Stimulated activated CD8-positive, alpha-beta memory T cell treated with anti-CD3 and anti-CD28 coated beads, Interleukin-4, amount 100 ng/mL, for 4 hours (primary cell): ENCODE measurements at places on chromosomes 7 and 10.

GRCh38 chr10:62095181-62096122, 173.2 kb downstream of the RTKN2 start:
- DNase-seq, result no peak

DNA sequence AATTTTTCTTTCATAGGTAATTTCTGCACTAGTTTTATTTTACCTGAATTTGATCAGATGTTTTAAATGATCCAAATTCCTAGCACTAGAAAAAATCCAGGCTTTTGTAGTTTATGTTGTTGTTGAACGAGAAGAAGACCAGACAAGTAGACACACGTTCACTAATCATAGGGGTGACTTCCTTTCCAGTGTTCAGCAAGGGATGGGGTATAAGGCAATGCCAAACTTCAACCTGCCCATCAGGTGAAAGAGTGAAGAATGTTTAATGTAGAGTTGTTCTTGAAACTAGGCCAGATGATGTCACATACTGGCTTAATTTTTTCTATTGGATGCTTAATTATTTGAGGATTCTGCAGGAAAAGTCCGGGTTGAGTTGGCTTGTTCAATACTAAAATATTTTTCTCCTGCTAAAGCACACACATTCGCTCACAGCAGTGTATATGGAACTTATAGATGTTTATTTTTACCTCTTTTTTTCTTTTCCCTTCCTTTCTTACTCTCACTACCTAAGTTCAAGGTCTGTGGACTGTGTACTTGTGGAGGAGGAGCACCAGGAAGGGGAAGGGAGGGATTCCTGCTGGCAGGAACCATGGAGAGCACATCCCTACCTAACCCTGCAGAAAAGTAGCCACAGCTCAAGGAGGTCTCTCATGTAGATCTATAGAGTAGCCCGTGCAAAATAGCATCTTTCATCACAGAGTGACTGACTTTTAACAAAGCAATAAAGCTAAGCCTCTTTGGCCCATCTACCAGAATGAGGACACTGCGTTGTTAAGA, 23.1 kb upstream of the AKR1E2 start:
- no peak for DNase-seq

- no peak for DNase-seq
Measured at GRCh38 chr7:27747589-27748368, 7.8 kb downstream of the TAX1BP1 start.

GRCh38 chr7:100720279-100720670, at the start of gene EPO:
Gene EPO (plus strand): TSS chr7:100720468. CDS start chr7:100720981, 513 bp downstream.
- DNase-seq, result no peak

- no peak for DNase-seq
Measured at GRCh38 chr10:114301177-114301576, 62.1 kb downstream of the VWA2 start.

DNA sequence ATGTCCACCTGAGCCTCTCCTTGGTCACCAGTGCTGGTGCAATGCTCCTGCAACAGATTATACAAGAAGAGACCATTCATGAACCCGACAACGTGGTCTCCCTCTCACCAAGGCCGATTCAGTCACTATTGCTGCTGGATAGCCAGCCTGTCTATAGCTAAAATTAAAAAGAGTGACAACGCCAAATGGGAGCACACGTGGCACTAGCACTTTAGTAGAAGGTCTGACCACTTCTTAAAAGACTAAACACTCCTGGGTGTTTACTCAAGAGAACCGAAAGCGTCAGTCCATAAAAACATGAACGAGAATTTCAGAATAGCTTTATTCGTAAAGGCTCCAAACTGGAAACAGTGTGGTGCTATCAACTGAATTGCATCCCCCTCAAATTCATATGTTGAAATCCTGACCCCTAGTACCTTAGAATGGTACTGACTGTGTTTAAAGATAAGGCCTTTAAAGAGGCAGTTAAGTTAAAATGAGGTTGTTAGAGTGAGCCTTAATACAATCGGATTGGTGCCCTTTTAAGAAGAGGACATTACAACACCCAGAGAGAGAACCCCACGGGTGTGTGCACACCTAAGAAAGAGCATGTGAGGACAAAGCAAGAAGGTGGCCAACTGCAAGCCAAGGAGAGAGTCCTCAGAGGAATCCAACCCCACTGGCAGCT, 4.4 kb upstream of the GALNTL5 start:
- no peak for DNase-seq

- DNase-seq, result no peak
Measured at GRCh38 chr7:154598864-154599263, 404.1 kb downstream of the PAXIP1 start.

- DNase-seq, result no peak
Measured at GRCh38 chr10:117409549-117410305, 34.5 kb upstream of the PDZD8 start.

GRCh38 chr7:121271916-121272315, 56.9 kb upstream of the WNT16 start:
- no peak for DNase-seq

DNA sequence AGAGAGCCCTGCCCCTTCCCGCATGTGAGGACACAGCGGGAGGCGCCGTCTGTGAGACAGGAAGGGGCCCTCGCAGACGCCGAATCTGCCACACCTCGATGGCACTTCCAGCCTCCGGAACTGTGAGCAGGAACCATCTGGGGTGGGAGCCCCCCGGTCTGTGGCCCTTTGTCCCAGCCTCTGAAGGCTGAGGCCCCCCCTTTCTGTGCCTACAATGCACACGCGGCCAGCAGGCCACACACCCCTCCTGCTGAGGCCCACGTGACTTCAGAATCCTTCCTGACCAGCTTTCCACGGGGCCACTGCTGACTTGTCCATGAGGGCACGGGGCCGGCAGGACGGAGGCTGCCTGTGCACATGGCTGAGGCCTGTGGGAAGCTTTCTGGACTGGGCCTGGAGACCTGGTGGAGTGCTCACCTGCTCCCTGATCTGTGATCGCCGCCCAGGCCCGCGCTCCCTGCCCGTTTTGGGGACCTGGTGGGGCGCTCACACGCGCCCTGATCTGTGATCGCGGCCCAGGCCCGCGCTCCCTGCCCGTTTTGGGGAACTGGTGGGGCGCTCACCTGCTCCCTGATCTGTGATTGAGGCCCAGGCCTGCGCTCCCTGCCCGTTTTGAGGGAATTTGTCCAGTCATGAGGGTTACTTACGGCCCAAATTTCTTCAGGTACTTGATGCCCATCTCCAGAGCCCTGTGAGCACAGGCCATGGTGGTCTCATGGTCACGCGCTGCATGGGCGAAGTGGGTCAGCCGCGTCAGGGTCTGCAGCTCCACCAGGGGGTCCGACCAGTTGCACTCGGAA, 34.3 kb downstream of the CFAP46 start:
- no peak for DNase-seq

GRCh38 chr7:70574314-70574834, 557.6 kb upstream of the GALNT17 start:
- DNase-seq, result no peak

DNA sequence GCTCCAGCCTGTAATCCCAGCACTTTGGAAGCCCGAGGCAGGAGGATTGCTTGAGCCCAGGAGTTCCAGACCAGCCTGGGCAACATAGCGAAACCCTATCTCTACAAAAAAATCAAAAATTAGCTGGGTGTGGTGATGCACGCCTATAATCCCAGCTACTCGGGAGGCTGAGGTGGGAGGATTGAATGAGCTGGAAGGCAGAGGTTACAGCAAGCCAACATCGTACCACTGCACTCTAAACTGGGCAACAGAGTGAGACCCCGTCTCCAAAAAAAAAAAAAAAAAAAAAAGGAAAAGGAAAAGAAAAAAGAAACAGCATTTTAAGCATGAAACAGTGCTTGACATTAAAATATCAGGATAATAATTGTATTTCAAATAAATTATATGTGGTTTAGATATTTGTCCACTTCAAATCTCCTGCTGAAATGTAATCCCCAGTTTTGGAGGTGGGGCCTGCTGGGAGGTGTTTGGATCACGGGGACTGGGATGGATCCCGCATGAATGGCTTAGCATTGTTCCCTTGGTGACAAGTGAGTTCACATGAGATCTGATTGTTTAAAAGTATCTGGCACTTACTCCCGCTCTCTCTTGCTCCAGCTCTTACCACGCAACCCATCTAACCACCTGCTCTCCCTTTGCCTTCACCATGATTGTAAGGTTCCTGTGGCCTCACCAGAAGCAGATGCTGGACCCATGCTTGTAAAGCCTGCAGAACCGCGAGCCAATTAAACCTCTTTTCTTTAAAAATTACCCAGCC, 103.4 kb downstream of the SRPK2 start:
- no peak for DNase-seq

GRCh38 chr7:108033776-108034497, 31.0 kb upstream of the LAMB1 start:
- no peak for DNase-seq

GRCh38 chr7:1100386-1100785, 12.5 kb downstream of the GPER1 start:
- DNase-seq, result no peak

GRCh38 chr10:130749911-130750310, 561.6 kb downstream of the TCERG1L start:
- no peak for DNase-seq

DNA sequence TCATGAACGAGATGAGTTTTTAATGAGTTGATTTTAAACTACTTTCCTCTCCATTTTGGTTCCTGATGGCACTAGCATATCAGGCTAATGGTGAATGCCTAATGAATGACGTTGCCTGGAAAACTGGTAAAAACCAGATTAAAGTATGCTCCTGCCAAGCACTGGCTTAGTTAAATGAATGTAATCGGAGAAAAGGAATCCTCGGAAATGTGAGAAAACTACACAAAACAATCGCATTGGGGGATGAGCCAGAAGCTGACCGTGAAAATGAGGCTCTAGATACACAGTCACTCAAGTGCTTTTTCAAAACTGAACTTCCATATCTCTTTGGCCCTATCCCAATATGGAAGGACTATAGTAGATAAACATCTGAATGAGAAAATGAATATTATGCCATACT, 153.8 kb upstream of the COL1A2 start:
- DNase-seq, result no peak

- no peak for DNase-seq
Measured at GRCh38 chr10:61757525-61758397, 95.0 kb downstream of the CABCOCO1 start.

DNA sequence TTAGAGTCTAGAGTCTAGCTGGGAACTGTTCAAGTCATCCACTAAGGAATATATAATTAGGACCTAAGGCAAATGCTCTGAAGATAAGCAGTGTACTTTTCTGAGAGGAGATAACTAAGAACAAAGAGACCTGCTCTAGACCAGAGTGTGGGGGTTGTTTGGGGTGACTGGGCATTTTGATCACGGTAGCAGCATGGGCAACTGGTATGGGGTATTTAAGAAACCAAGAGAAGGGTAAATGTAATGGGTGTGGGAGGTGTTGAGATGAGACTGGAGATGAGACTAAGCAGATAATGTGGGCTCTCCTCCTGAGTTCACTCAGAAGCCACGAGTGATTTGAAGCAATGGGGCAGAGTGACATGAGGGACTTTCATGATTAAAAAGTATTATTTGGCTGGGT, 1082.9 kb downstream of the GATA3 start:
- DNase-seq, result no peak

GRCh38 chr10:33547976-33548375, 213.5 kb upstream of the NRP1 start:
- no peak for DNase-seq

DNA sequence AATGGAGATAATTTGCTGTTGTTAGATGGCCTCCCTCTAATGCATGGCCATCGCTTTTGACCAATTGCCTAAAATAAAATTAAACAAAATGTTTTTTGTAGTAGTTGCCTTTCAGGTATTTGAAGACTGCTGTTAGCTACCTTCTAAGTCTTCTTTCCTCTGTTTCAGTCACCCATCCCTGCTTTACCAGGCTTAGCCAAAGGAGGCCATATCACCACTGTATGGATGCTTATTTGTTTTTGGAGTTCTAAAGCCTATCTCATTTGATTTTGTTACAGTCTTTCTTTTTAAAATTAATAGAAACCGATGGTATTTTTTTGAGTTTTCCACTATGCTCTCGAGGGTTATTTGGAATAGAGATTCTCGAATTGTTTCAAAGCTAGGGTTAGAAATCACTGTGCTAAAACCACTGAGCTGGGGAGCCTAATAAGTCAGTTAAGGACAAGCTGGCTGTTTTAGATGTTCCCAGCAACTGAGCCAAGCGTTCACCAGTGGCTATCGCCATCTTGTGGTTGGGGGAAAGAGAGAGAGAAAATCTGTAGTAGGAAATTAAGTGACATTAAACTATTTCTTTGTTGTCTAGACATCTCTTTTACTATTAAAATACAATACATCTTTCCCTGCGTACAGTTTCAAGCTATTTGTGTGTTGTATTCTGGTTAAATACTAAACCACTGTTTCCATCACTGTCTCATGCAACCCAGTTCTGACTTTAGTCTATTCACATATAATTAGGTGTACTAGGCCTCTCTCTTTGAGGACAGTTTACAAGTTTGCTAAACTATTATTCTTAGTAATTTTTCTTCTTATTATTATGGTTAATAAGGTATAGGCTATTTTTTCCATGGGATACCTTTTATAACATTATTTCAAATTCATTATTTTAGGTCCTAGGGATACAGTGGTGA, 52.2 kb downstream of the GPR158 start:
- no peak for DNase-seq

- no peak for DNase-seq
Measured at GRCh38 chr10:112783351-112784021, 166.6 kb upstream of the TCF7L2 start.

- DNase-seq, result no peak
Measured at GRCh38 chr7:152937282-152937681, 177.7 kb downstream of the ACTR3B start.

GRCh38 chr7:134167841-134168240, 40.7 kb downstream of the LRGUK start:
- DNase-seq, result no peak

GRCh38 chr10:34078745-34079470, 736.2 kb downstream of the PARD3 start:
- DNase-seq, result no peak

DNA sequence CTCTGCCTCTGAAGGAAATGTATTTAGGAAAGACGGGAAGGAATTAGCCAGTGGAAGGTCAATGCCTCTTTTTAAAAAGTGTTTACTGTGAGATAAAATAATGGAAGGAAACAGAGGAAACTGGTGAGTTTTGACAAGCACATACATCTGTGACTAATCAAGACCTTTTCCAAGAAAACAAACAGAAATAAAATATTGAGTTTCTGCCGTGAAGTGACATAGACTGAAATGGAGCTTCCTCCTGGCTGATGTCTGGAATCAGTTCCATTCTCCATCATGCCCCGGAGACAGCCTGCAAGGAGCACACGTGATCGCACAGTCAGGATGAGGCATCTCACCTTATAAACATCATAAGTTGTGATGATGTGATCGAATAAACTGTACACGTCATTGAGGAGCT, 30.7 kb downstream of the TECTB start:
- DNase-seq, result no peak

- DNase-seq, result no peak
Measured at GRCh38 chr7:150567169-150567568, at the start of gene GIMAP4. Gene GIMAP4 (plus strand): TSS chr7:150567390. CDS start chr7:150569902, 2,512 bp downstream.

DNA sequence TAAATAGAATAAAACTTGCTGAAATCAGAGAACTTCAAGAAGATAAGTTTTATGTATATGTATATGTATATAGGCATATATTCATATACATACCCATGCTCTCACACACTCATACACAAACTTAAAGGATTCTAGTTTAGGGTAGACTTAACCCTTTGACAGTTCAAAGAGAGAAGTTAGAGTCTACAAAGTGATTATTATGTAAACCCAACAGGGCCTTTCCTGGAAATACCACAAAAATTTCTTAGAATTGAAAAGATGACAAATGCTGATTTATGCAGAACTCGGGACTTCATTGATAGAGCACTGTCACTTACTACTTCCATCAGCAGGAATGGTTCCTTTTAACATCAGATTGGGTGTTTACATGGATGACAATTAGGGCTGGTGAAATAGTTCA, 763.5 kb downstream of the AUTS2 start:
- no peak for DNase-seq

- no peak for DNase-seq
Measured at GRCh38 chr7:158362912-158363905, 224.4 kb downstream of the PTPRN2 start.
